ENCODE measurements at places on chromosomes 11 and 22.

GRCh38 chr11:102001657-102002338 is 45.4 kb upstream of the CFAP300 start:
- DNase-seq: no peak

- peak; percentile 48 for DNase-seq
Observed at GRCh38 chr11:86978756-86979608, 23.8 kb upstream of the FZD4 start.

DNA sequence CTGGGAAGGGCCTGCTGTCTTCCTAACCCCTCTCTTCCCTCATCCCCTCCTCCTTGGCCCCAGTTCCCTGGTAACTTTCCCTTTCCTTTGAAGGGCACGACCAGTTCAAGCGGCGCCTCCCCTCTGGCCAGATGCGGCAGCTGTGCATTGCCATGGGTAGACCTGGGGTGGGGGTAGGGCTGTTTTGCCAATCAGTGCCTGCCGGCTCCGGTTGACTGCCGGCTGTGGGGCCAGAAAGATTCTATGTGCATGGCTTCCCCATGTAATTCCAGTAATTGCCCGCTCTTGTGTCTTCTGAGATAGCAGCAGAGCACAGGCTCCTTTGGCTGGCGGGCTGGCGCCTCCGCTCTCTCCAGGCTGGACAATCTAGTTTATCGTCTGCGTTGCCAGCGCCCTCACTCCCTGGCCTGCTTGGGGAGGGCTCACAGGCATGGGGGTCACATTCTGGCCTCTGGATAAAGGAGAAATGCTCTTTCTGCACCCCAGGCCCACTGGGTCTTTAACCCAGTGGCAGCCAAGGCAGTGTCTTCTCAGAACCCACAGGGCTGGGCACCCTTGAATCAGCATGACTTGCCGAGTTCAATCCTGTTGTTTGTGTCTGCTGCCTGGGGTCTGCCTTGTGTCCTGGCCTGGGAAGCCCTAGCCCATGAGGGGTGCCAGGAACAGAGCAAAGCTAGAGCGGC is 9.4 kb downstream of the SIDT2 start:
- no peak for DNase-seq

- peak; percentile 55 for DNase-seq
Observed at GRCh38 chr22:40628354-40629042, 8.0 kb downstream of the MRTFA start.

GRCh38 chr22:23102776-23103175 is 32.5 kb downstream of the GNAZ start:
- no peak for DNase-seq

DNA sequence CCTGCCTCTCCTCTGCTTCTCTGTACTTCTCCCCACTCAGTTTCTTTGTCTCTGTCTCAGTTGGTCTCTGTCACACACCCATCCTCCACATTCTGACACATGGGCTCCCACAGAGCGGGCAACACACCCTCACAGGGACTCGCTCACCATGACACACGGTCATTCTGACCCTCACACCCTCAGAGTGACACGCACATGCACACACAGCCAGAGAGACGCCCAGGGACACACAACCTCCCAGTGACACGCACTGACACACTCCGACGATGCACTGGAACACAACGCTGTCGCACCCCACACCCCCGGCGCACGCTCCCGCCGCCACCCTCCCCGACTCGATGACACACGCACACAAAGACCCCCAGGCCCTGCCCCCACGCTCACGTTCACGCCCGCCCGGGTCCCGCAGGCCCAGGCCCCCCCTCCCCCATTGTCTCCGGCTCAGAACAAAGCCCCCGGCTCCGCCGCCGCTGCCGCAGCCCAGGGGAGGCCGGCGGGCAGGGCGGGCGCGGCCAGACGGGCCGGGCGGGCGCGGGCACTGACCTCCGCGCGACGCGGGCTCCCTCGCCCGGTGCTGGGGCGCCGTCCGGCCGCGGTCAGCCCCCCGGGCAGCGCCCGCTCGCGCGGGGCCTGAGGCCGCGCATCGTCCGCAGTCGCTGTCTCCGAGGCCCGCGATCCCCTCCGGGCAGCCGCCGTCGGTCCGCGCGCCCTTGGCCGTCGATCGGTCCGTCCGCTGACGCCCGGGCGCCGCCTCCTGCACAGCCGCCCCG is 404 bp downstream of the DCHS1 start:
- no peak for DNase-seq

GRCh38 chr11:69509381-69509780 is 27.9 kb downstream of the LINC01488 start:
- DNase-seq: no peak

DNA sequence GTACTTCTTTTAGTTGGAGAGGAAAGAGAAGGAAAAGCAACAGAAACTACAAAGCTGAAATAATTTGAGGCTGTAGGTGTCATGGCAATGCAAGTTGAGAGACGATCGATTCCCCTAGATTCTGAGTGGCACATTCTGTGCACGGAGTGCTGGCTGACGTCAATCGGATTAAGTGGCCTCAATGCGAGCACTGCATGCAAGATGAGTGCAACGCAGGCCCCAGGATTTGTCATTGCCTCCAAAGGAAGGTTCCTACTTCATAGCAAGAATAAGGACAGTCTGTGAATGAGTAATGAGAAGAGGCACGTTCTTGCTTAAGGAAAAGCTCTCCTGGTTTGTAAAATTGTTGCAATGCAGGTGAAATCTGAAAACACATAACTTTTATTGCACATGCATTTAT is 892.4 kb downstream of the KCNA4 start:
- DNase-seq: no peak

GRCh38 chr11:82978422-82979099 is 77.0 kb downstream of the DDIAS start:
- DNase-seq: no peak

GRCh38 chr11:57546869-57547475 is 9.6 kb downstream of the SMTNL1 start:
- no peak for DNase-seq

DNA sequence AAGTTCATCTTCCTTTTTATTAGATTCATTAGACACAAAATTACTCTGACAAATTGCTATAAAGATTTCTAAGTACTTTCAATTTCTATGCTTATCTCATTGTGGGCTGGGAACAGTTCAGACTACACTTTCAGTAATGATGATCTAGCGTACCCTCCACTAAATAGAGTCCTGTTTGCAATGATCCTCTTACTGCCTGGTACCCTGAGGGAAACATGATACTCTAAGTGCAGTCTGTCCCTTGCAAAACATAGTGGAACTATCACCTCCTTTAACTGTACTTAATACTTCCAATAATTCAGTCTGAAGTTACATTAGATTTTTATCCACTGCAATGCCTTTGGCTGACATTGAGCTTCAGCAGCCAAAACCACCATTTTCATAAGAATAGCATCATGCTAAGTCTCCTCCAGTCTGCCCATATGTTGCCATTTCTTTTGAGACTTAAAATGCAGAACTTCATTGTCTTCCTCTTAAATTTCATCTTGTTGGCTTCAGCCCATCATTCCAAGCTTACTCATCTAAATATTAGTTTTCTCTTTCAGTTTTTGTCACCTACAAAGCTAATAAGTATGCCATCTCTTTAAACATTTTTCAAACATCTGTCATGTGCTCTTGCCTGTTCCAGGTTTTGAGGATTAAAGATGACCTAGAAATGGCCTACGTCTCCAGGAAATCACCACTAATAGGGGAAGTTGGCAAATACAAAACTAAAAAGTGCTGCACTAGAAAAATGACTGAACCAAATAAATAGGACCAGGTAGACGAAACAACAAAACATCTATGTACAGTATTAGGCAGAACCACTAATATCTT is 55.5 kb downstream of the PAK1 start:
- peak; percentile 70 for DNase-seq

GRCh38 chr11:118448294-118448693 is 12.0 kb downstream of the KMT2A start:
- DNase-seq: no peak

DNA sequence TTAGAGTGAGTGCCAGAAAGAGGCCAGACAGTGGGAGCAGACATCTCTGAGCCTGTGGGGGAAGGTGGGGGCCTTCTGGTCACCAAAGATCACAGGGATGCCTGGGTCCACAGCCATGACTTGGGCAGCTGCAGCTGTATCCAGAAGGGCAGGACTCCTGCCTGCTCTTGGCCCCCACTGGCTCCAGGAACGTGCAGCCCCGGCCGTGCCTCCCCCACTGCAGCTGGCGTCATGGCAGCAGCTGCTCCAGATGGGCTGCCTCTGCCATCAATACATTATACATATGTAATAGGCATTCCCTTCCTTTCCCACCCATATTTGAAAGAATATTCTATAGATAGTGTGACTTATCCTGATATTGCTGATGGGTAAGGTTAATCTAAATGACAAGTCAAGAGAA is 195.5 kb upstream of the SNX19 start:
- DNase-seq: no peak

GRCh38 chr11:133149698-133150097 is 382.6 kb downstream of the OPCML start:
- DNase-seq: no peak

GRCh38 chr11:41320653-41321052 is 138.8 kb downstream of the LRRC4C start:
- no peak for DNase-seq

DNA sequence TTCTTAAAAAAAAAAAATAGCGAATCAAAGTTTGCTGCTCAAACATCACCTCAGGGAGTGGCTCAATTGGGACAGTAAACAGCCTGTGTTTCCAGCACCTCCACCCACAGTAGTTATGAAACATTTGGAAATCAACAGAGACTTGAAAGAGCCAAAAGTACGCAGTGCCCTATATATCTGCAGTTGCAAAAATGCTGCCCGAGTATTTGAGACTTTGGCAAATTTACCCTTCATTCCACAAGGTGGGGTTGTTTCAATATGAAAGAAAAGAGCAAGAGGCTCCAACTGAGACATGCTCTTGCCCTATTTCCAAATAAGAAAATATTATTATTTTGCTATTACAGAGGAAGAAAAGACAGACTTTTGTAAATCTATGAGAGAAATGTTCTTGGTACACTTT is 851.1 kb upstream of the RAG2 start:
- peak; percentile 11 for DNase-seq

GRCh38 chr11:59302991-59303390 is 55.7 kb upstream of the OR5AN1 start:
- no peak for DNase-seq

DNA sequence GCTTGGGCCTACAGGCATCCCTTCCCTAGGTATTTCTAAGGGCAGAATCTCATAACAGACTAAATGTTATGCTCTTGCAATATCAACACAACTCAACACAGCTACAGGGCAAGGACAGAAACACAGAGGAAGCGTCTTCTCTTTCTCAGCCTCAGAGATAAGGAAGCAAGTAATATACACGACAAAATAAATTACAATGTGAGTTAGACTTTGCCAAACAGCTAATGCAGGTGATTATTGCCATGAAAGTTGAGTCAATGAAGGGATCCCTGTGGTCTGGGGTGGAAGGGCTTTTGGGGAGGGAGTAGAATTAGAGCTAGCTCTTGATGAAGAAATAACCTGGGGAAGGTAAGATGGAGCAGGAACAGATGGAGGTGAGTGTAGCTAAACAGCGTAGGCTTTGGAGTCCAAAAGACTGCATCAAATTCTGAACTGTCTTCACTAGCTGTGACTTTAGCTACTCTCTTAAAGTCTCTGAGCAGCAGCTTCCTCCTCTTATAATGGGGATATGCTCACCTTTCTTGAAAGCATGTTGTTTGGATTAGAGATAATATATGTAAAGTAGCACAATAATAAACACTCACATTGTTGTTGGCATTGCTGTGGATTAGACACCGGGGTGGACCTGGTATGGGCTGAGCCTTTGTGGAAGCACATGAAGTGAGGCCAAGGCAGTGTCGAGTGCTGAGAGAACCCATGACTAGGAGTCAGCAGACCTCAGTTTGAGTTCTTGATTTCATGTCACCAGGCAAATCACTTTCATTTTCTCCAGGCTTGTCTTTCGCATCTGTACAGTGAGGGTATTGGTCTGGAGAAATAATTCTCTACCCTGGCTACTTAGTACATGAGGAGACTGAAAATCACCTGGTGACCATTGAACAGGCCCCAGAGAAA is 41.0 kb upstream of the AQP11 start:
- DNase-seq: no peak

- no peak for DNase-seq
Observed at GRCh38 chr11:4092026-4092425, 2.6 kb upstream of the RRM1 start.

DNA sequence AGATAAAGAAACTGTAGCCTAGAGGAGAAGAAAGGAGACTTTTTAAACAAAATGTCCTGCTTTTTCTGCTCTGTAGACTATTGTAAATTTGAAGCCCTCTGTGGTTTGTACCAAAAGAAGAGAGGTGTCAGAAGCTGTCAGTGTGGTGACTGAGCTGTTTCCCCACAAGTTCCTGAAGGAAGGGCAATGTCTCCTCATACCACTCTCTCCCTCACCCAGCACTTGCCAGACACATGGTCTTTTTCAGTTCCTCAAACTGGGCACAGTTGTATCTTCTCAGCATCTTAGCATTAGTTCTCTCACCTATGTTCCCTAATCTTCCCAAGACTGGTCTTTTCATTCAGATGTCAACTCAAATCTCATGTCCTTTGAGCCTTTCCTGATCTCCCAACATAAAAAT is 4.3 kb downstream of the BCO2 start:
- DNase-seq: peak; percentile 85

DNA sequence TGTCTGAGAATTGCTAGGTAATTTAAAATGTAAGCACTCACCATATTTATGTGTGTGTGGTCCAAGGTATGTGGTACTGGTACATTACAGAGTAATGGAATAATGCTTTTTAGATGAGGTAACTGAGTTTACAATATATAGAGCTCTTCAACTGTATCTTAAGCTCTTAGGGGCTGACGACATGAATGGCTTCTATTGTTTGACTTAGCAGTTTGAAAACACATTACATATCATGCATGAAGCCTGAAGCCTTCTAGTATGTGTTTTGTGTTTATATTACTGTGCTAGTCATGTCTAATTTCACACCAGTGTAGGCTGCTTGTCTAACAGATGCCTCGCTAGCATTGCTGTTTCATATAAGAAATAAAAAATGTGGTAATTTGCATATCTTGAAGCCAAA is 37.2 kb downstream of the GAS2 start:
- no peak for DNase-seq

DNA sequence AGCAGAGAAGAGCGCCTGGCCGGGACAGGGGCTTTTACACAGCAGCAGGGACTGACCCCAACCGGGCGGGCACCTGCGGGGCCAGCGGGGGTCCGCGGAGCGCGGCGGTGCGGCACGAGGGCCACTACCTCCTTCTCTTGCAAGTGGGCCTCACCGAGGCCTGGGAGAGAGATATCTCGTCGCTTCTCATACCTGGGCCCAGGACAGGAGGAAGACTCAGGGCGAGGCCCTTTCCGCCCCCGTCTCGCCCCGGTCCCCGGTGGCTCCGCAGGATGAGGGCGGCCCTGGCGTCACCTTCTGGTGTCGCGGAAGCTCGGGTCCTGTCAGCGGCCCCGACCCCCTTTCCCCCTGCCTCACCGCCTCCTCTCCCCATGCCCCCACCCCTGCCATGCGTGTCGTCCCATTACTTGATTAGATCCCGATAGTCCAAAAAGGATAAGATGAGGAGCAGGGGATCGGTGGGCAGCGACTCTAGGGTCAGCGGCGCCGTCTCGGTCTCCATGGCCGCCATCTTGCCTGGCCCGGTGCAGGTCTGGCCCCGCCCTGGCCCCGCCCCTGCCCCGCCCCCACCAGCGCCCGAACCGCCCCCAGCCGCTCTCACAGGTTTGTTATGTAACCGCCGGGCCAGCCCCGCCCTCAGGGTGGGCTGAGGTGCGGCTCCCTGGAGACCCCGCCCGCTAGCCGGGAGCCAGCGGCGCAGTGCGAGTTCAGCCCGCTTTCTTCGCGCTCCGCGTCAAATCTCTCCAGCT is at the start of gene FBXO3:
TSS of gene FBXO3 (minus strand) at position 534 of the 749 bp plus-strand sequence. CDS start at position 511, 23 bp downstream.
- DNase-seq: no peak
